ENCODE measurements at places on chromosomes 11 and 22. TPM values are rescaled to one million over a fixed set of nuclear protein-coding genes. Genes with fewer than 3 reads are reported as not detected.

The MAPK11 gene
- total RNA-seq: 13.4 TPM

The PAX6 gene
- 14.8 TPM for total RNA-seq

The NXPE1 gene
- not detected for total RNA-seq

The LDHAL6A gene
- 0.46 TPM for total RNA-seq

The OR51B5 gene
- 0.46 TPM for total RNA-seq

The CCDC89 gene
- total RNA-seq: 2.5 TPM

The OR52E8 gene
- not detected for total RNA-seq

The ARVCF gene
- 57.9 TPM for total RNA-seq

The RAB38 gene
- total RNA-seq: 1.8 TPM

The TMPRSS5 gene
- 2.1 TPM for total RNA-seq

The CENPM gene
- total RNA-seq: 8.1 TPM

The FUT4 gene
- 6.9 TPM for total RNA-seq

The LRRC56 gene
- 3.5 TPM for total RNA-seq

The RTN4RL2 gene
- 0.46 TPM for total RNA-seq

The FOLR1 gene
- 9.2 TPM for total RNA-seq

The BRMS1 gene
- total RNA-seq: 10.6 TPM

The OR8H2 gene
- total RNA-seq: not detected

The KCNK4 gene
- total RNA-seq: 7.2 TPM

The CEP126 gene
- 12.9 TPM for total RNA-seq

The KCTD14 gene
- total RNA-seq: 1.8 TPM

The NRXN2 gene
- total RNA-seq: 397 TPM

The CHEK2 gene
- 7.4 TPM for total RNA-seq

The OR51E2 gene
- under 0.01 TPM for total RNA-seq

The MUC6 gene
- not detected for total RNA-seq

The KRTAP5-11 gene
- not detected for total RNA-seq

The ATL3 gene
- total RNA-seq: 30.9 TPM

The MIAT gene
- total RNA-seq: 125 TPM

The PHOX2A gene
- total RNA-seq: not detected

The OR51B6 gene
- total RNA-seq: not detected

The C11orf97 gene
- 2.5 TPM for total RNA-seq

The GCAT gene
- 13.8 TPM for total RNA-seq

The GRM5 gene
- total RNA-seq: 178 TPM

The PIWIL4 gene
- total RNA-seq: 5.5 TPM

The OR8A1 gene
- total RNA-seq: 0.23 TPM

The CWF19L2 gene
- total RNA-seq: 33.4 TPM

The DNAJB13 gene
- total RNA-seq: 0.23 TPM

The GPR83 gene
- total RNA-seq: 4.4 TPM

The OR56A1 gene
- total RNA-seq: 0.23 TPM
